A549 treated with RU486 at 1 μM for 4 hours (cell line): ENCODE measurements at places on chromosomes 12 and 14. TPM values are rescaled to one million over a fixed set of nuclear protein-coding genes. Genes with fewer than 3 reads are reported as not detected.

Gene TMEM179
- 0.16 to 0.46 TPM (median 0.35 TPM) in 5 replicates for total RNA-seq

Gene NUP37
- 60.9 to 77.8 TPM (median 67.1 TPM) in 5 replicates for total RNA-seq

Gene OTX2
- total RNA-seq = not detected in 5 replicates

Gene IL22
- total RNA-seq = not detected in 5 replicates

Gene CCDC60
- total RNA-seq = not detected in 5 replicates

Gene MMP19
- total RNA-seq = 0.13 to 4.5 TPM (median 0.17 TPM) in 5 replicates

Gene CISTR
- not detected in 5 replicates for total RNA-seq

Gene METTL17
- 70.7 to 74.7 TPM (median 73.0 TPM) in 5 replicates for total RNA-seq

Gene AMDHD1
- 1.8 to 2.6 TPM (median 1.9 TPM) in 5 replicates for total RNA-seq

Gene NOS1
- 0.43 to 0.61 TPM (median 0.53 TPM) in 5 replicates for total RNA-seq

Gene SSTR1
- total RNA-seq = not detected in 5 replicates

Gene SLC6A15
- 1.9 to 4.3 TPM (median 3.8 TPM) in 5 replicates for total RNA-seq

Gene RD3L
- not detected in 5 replicates for total RNA-seq

Gene RNASE3
- total RNA-seq = not detected in 5 replicates

Gene GCH1
- total RNA-seq = 1.8 to 3.8 TPM (median 3.4 TPM) in 5 replicates

Gene GATC
- total RNA-seq = 21.4 to 28.1 TPM (median 24.7 TPM) in 5 replicates

Gene C14orf39
- not detected in 5 replicates for total RNA-seq

Gene OAS1
- 59.6 to 92.3 TPM (median 83.6 TPM) in 5 replicates for total RNA-seq

Gene POLE2
- total RNA-seq = 8.3 to 15.6 TPM (median 13.8 TPM) in 5 replicates

Gene KLHL42
- 13.0 to 20.2 TPM (median 17.8 TPM) in 5 replicates for total RNA-seq

Gene MGAT2
- 39.9 to 52.4 TPM (median 49.0 TPM) in 5 replicates for total RNA-seq

Gene LBHD2
- 0.14 TPM in 1 of 5 replicates, not detected in the others for total RNA-seq

Gene CACNB3
- total RNA-seq = 28.2 to 48.8 TPM (median 36.0 TPM) in 5 replicates

Gene CD27
- not detected in 5 replicates for total RNA-seq

Gene BAZ2A
- 25.8 to 43.7 TPM (median 39.2 TPM) in 5 replicates for total RNA-seq

Gene RPL10L
- not detected in 5 replicates for total RNA-seq

Gene AQP2
- not detected in 5 replicates for total RNA-seq

Gene ACOT4
- 1.5 to 2.8 TPM (median 2.1 TPM) in 5 replicates for total RNA-seq

Gene COX8C
- not detected in 5 replicates for total RNA-seq

Gene PXMP2
- 21.5 to 35.7 TPM (median 30.5 TPM) in 5 replicates for total RNA-seq

Gene MANSC4
- not detected in 5 replicates for total RNA-seq

Gene STAC3
- total RNA-seq = 0.26 to 0.50 TPM (median 0.30 TPM) in 5 replicates

Gene NPFF
- not detected in 5 replicates for total RNA-seq

Gene RASSF9
- 0.16 to 0.63 TPM (median 0.53 TPM) in 5 replicates for total RNA-seq

Gene CYP27B1
- total RNA-seq = 0.89 to 2.8 TPM (median 2.3 TPM) in 5 replicates

Gene CFAP73
- total RNA-seq = 0.10 TPM in 2 of 5 replicates, not detected in the others

Gene MGST1
- 790 to 853 TPM (median 824 TPM) in 5 replicates for total RNA-seq

Gene MMP17
- total RNA-seq = 5.9 to 12.4 TPM (median 12.2 TPM) in 5 replicates

Gene SLC38A4
- total RNA-seq = not detected in 5 replicates

Gene SLC25A47
- total RNA-seq = not detected in 5 replicates

Gene P2RX7
- total RNA-seq = not detected in 5 replicates

Gene FAM222A
- total RNA-seq = 3.8 to 7.3 TPM (median 5.8 TPM) in 5 replicates

Gene EPYC
- not detected in 5 replicates for total RNA-seq

Gene TRHDE
- 0.09 to 0.30 TPM (median 0.12 TPM) in 4 of 5 replicates, not detected in the other for total RNA-seq
